CD4-positive, alpha-beta T cell treated with Interleukin-15 for 1 hour (primary cell): ENCODE measurements at places on chromosomes 1 and 21.

GRCh38 chr1:152367436-152367835 lies 7.6 kb upstream of the FLG2 start:
- DNase-seq = no peak

- DNase-seq = peak; percentile 73
These were observed at the start of gene KLHL17 for GRCh38 chr1:960363-961131. Gene KLHL17, plus strand, starts transcription at chr1:960584. Its CDS starts 110 bp downstream, at chr1:960694.

- no peak for DNase-seq
These were observed 8.1 kb upstream of the CGN start for GRCh38 chr1:151502859-151503780.

DNA sequence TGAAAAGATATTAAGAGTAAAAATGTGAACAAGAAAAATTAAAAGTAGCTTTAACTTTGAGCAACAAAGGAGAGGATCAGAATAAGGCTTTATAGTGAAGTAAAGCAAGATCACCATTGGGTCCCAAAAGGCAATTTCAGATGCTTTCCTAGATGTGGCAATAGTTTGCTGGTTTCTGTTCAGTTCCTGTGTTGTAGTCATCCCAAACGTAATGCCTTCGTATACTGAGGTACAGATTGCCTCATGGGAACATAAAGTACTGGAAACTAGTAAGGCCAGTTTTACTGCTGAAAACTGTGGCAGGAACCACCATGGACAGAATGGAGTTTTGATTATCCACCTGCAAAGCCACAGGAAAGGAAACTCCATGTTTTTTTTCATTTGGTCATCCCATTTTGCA lies 283.5 kb upstream of the SGIP1 start:
- DNase-seq = no peak

DNA sequence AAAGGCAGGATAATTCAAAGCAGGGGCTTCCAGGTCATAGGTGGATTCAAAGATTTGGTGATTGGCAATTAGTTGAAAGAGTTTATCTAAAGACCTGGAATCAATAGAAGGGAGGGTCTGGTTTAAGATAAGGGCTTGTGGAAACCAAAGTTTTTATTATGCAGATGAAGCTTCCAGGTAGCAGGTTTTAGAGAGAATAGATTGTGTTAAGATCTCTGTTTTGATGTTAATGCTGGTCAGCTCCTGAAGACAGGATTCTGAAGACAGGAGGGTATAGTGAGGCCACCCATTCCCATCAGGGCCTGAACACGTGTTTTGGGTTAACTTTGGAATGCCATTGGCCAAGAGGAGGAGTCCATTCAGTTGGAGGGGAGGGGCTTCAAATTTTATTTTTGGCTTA lies 6.1 kb upstream of the PTBP2 start:
- no peak for DNase-seq

GRCh38 chr1:181951213-181951612 lies 110.3 kb downstream of the ZNF648 start:
- no peak for DNase-seq

GRCh38 chr1:101603726-101604125 lies 366.9 kb downstream of the S1PR1 start:
- no peak for DNase-seq

GRCh38 chr21:42964546-42965210 lies 9.7 kb upstream of the PKNOX1 start:
- no peak for DNase-seq

DNA sequence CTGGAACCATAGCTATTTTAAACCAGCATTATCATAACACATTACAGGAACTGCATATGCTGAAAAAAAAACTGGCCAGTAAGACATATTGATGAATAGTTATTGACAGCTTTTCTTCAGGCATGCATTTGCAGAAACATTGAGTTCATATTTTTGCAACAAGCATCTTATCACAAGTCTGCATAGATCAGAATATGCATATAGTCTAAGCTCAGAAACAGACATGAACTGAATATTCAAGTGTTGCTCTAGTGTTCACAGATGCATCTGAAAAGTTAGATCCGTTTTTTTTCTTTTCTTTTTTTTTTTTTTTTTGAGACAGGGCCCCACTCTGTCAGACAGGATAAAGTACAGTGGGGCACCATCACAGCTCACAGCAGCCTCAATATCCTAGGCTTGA lies 22.8 kb downstream of the PRMT6 start:
- no peak for DNase-seq

- DNase-seq = no peak
These were observed 44.8 kb upstream of the TADA1 start for GRCh38 chr1:166920561-166921475.

DNA sequence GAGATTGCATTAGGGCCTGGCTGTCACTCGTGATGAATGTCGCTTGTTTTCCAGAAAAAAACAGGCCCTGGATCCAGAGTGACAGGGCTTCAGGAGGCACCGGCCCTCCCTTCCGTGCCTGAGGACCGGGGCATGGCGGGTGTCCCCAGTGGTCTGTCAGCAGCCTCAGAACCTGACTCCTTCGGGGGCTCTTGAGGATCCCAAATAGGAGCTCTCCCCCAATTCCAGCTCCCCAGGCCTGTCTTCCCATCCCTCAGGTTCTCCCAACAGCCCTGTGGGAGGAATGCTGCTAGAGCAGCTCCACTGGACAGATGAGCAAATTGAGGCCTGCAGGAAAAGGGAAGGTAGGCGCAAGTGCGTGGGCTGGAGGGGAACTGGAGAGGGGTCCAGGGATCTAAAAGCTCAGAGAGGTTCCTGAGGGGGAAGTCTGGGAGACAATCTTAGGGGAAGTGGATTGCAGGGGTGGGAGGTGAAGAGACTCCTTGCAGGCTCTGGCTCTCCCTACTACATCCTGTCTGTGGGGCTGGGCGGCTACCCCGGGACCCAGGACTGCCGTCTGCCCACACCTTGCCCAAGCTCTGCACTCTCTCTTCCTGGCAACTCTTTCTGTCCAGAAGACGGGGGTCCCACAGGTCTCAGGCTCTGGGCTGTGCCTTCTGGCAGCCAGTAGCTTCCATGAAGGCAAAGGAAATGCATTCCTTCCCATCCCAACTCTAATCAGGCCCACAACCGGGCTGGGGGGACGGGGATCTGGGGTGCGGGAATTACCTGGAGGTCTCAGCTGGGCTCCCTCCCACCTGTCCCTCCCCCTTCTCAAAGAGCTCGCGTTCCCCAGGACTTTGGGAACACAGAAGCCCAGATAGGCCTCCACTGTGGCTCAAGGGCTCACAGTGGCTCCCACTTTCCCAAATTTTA lies 105.7 kb upstream of the CASZ1 start:
- no peak for DNase-seq

DNA sequence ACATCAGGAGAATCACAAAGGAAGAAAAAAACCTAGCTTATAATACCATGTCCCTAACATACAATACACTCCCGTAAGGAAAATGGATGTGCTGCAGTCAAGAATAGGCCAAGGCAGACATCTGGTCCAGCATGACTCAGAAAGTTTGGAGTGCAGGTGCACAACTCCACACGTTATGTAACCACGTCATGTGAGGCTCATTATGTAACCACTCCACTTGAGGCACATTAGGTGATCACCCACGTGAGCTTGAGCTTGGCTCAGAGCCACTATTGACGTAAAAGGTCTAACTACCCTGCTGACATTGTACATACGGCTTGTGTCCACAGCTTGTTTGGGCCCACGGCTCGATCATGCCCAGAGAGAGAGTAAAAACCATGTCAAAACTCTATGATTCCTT lies 99.8 kb upstream of the C1orf21 start:
- no peak for DNase-seq

DNA sequence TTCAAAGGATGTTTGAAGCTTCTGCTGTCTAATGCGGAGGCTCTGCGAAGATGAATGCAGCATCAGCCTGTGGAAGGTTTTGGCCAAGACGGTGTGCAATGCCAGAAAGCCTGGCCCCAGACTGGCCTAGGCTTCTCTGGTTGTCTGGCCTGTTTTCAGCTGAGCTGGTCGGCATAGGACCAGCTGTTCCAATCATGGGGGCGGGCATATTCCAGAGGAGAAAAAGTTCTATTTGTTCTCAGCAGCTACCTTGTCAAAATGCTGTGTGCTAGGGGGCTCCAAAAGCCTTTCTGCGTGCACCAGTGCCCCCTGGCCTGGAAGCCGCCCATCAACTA lies 57.6 kb downstream of the TGFB2 start:
- no peak for DNase-seq

GRCh38 chr1:66505671-66506392 lies 28.1 kb upstream of the SGIP1 start:
- DNase-seq = no peak

DNA sequence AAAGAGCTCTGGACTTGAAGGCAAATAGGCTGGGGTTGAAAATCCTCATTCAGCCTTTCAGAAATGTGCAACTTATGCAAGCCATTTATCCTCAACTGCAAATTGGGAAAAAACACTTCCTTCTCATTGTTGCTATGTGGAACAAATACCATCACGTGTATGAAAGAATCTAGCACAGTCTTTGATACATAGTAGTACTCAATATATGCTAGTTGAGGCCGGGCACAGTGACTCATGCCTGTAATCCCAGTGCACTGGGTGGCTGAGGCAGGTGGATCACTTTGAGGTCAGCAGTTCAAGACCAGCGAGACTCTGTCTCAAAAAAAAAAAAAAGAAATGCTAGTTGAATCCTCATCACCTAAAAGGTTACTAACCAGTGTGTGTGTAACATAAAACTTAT lies 8.2 kb downstream of the PI4KB start:
- no peak for DNase-seq

- DNase-seq = no peak
These were observed 58.5 kb downstream of the STYXL2 start for GRCh38 chr1:167152192-167152876.

DNA sequence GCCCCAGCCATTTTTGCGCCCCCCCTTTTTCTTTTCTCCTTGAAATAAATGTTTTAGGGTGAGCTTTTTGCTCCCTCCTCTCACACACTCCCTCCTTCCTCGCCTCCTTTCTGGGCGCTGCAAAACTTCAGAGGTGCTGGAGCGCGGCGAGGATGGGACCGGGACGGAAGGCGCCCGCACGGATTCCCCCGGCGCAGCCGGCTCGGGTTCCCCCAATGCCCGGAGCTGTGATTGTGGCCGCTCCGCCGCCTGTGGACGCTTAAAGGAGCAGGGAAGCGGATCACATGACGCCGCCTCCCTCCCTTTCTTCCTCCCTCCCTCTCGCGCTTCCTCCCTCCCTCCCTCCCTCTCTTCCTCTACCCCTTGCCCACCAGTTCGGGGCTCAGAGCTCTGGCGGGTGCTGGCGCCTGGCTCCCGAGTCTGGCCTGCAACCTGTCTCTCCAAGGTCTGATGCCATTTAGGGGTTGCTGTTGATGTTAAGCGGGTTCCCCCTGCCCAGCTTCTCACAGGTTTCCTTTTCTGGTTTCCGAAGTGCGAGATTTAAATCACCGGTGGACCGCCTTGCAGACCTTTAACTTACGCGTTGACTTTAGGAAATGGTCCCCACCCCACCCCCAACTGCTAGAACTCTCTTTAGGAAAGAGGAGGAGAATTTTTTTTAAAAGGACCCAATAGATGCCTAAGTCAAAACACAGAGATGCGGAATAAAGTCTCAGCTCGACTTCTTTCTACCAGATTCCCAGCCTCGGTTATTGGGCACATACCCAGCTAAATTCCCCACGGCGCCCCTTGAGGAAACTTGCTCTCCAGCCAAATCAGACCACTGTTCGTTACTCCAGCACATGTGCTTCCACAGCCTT lies at the start of gene WLS:
Gene WLS, minus strand, starts transcription at position 235 of the 860 bp plus-strand sequence. Its CDS starts 224 bp downstream, at position 11.
- DNase-seq = peak; percentile 22

- DNase-seq = no peak
These were observed 6.1 kb downstream of the DMBX1 start for GRCh38 chr1:46495778-46496177.

GRCh38 chr1:228918335-228918734 lies 183.1 kb downstream of the RHOU start:
- no peak for DNase-seq

DNA sequence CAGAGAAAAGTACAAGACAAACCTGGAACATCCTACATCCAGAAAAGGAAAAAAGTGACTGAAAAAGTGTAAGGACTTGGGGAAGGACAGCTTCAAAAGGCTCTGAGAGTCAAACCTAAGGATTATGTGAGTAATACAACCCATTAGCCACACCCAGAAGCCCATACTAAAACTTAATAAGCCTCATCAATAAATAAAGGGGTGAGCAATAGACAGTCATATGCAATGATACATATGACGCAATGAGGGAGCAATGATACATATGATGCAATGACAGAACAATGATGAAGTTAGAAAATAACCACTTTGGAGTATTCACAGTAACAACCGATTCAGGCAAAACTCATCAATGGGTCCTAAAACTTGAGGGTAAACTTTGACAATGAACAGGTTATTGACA lies 50.1 kb downstream of the BRWD1 start:
- no peak for DNase-seq

- DNase-seq = no peak
These were observed 7.3 kb downstream of the PFKL start for GRCh38 chr21:44306936-44307704.

DNA sequence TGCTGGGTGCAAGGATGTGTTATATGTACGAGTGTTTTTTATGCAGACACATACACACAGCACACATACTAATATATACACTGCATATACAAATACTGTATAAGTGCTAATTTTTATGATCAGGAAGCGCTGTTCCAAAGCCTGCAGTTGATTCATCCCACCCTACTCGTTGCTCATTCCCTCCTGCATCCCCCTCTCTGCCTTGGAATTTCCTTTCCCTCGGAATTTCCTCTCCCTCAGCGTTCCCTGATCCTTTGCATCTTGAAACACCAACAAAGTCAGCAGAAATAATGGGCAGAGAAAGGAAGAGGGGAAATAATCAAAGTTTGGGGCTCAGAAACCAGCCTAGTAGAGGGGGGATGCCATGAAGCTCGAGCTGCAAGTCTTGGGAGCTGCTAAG lies 98.9 kb downstream of the CSMD2 start:
- DNase-seq = no peak

GRCh38 chr1:214228976-214229375 lies 52.0 kb upstream of the SMYD2 start:
- DNase-seq = no peak
